ENCODE measurements at places on chromosomes 1 and 21.

- no peak for DNase-seq
Measured at GRCh38 chr1:66413136-66413837, 120.7 kb upstream of the SGIP1 start.

GRCh38 chr1:58107943-58108342, 438.6 kb downstream of the OMA1 start:
- DNase-seq: no peak

GRCh38 chr21:42521384-42521783, 7.7 kb downstream of the SLC37A1 start:
- no peak for DNase-seq

GRCh38 chr1:151479462-151479861, 20.2 kb upstream of the POGZ start:
- DNase-seq: no peak

DNA sequence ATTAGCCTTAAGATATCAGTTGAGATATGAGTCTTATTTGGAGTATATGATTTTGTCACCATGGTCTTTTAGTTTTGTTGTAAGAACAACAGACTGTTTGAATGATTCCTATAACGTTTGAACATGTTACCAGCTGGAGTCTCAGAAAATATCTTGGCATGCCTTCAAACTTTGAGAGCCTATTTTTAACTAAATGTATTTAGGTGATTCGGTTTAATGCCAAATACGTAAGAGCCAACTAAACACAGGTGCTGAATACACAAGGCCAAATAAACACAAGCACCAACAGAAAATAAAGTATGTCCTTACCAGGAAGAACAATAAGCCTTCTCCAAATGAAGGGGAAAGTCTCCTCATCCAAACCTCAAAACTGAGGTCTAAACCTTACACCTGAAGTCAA, 48.6 kb downstream of the PRKACB start:
- no peak for DNase-seq

GRCh38 chr1:85571828-85572227, 8.7 kb upstream of the CCN1 start:
- DNase-seq: no peak

- no peak for DNase-seq
Measured at GRCh38 chr1:55927702-55928290, 651.6 kb downstream of the PLPP3 start.

DNA sequence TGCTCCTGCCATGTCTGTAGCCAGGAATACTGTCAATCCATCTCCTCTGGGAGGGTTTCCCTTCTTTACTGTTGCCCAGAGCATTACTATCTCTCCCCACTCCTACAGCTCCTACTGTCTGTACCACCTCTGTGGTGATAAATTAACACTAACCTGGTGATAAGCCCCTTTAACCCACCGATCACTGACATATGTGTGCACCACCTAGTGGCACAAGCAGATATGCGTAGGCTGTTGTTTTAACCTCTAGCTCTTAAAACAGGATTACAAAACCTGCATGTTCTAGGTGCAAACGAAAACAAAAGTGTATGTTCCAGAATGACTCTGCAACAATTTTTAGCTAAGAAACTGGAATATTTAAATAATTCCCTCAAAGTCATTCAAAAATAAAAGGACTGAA, 93.9 kb upstream of the BEND5 start:
- DNase-seq: no peak

GRCh38 chr1:116194568-116194967, 83.4 kb downstream of the MAB21L3 start:
- no peak for DNase-seq

GRCh38 chr1:53783056-53783455, 44.1 kb upstream of the GLIS1 start:
- DNase-seq: no peak

DNA sequence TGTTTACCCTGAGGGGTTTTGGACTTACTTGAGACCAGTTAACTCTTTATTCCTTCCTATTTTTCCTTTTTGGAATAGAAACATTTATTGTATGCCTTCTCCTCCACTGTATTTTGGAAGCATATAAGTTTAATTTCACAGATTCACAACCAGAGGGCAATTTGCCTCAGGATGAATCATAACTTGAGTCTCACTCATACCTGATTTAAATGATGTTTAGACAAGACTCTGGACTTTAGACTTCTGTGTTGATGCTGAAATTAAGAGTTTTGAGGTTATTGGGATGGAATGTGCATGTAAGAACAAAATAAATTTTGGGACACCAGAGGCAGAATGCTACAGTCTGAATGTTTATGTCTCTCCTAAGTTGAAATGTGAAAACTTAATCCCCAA, 7.1 kb upstream of the ADAM30 start:
- DNase-seq: no peak

- no peak for DNase-seq
Measured at GRCh38 chr1:228206582-228207351, 1.1 kb upstream of the OBSCN start.

DNA sequence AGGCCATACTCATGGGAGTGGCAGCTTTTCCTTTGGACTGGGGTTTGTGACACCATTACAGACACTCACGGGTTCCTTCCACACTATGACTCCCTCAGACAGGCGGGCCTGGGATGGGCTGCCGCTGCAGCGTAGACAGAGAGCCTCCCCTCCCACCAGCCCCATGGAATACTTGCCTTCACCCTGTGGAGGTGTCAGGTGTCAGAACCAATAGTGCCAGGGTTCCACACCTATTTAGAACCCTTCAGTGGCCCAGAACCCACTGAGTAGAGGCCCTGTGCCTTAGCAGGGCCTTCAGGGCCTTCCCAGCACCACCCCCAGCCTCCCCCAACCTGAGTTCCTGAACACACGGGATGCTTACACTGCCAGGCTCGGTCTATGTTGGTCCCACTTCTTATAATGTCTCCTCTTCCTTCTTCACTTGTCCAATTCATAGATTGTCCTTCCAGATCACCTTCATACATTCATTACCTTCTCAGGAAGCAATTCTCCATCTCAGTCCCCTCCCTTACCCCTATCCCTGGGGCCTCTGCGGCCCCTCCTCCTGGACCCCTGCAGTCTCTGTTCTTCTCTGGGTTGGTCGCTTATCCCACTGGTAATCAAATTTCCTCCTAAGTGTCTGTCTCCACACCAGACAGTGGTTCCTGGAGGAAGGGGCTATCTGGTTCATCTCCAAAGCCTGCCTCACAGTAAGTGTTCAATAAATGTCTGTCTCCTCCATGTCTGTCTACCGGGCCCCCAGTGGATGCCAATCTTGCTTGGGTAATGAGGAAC, 1.4 kb upstream of the RHBG start:
- DNase-seq: no peak

- no peak for DNase-seq
Measured at GRCh38 chr1:76303340-76303717, 228.8 kb downstream of the ST6GALNAC3 start.

DNA sequence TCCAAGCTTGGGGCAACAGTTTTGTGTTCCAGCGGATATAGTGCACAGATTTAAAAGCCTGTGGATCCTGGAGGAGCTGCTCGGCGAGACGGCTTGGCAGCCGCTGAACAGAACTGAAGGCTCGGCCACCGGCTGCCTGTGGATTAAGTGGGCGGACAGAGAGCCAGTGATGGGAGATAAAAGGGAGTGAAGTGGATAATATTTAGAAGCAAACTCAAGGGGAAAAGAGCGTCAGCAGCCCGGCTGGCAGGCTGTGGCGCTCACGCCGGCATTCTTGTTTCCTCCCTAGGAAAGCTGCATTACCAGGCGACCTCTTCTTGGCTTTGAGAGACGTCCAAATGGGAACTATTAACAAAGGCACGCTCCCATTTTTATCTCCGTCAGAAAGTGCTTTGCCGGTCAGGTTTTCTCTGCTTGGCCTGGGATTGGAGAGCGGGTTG, 10.4 kb downstream of the TRABD2B start:
- no peak for DNase-seq

- no peak for DNase-seq
Measured at GRCh38 chr1:72438270-72438669, 155.9 kb upstream of the NEGR1 start.

- DNase-seq: no peak
Measured at GRCh38 chr1:37999430-38000232, 5.7 kb downstream of the FHL3 start.

DNA sequence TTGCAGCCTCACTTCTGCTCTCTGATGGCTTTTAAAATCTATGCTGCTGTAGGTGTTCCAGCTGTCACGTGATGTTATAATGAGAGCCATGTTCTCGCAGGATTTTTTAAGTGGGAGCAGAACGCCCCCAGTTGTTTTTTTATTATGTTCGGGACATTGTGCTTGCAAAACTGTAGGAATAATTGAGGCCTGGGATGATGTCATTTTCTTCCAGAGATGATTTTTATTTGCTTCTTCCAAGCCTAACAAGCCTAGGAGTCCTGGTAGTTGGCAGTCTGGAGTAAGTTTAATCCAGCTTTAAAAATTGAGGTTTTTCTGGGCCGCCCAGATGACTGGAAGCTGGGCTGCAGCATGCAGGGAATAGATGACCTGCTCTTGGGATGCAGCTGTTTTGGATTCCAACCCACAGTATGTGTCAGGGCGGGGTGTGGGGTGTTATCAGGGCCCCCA, 34.6 kb upstream of the CHIT1 start:
- DNase-seq: no peak

DNA sequence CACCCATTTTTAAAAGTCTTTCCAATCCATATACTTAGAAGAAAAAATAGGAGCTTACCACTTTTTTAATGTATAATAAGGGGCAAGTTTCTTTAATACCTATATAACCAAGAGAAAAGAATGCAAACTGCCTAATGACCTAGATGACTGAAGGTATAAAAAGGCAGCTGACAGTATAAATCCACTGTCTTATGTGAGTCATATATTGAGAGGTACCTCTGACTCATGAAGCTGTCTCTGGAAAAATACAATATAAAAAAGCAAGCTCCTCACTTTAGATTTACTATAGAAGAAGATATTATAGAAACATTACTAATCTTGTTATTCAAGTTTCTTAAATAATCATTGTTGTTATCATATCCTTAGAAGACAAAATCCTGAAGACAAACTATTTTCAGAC, 144.2 kb downstream of the VAV3 start:
- DNase-seq: no peak

GRCh38 chr1:206909161-206909882, 12.1 kb downstream of the IL24 start:
- DNase-seq: no peak

DNA sequence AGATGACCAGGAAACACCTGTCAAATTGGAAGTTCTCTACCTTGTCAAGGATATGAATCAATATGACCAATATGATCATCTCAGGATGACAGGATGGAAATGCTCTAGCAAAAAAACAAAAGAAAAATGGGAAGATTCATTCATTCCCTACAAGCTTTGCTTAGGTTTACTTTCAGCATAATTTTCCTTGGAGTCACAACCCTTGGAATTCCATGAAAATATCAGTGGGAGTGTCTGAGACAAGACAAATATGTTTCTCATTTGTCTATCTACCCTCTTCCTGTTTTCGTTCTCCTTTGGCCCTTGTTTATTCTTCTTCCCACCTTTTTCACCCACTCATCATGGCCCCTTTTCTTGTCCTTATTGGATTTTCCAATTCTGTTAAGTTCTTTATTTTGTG, 50.6 kb downstream of the COLGALT2 start:
- DNase-seq: no peak

GRCh38 chr1:24503059-24503751, 569 bp downstream of the RCAN3 start:
- DNase-seq: no peak

GRCh38 chr21:42153746-42154145, 65.2 kb upstream of the ABCG1 start:
- DNase-seq: no peak

DNA sequence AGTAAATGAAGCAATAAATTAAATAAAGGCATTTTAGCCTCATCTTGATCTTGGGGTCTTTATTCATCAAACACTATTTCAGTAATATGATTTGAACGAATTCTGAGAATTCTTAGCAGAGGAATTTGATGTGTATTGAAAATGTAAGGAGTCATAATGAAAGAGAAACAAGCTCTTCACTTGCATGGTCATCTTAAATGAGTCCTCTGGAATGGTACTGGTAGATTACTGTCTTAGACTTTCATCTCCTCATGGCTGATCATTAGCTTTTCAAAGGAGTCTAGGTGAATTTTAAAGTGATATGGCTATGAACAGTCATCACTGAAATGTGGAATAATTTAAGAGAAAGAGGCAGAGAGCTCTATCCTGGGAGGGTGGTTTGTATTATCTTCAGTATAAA, 30.0 kb downstream of the PRRC2C start:
- no peak for DNase-seq

DNA sequence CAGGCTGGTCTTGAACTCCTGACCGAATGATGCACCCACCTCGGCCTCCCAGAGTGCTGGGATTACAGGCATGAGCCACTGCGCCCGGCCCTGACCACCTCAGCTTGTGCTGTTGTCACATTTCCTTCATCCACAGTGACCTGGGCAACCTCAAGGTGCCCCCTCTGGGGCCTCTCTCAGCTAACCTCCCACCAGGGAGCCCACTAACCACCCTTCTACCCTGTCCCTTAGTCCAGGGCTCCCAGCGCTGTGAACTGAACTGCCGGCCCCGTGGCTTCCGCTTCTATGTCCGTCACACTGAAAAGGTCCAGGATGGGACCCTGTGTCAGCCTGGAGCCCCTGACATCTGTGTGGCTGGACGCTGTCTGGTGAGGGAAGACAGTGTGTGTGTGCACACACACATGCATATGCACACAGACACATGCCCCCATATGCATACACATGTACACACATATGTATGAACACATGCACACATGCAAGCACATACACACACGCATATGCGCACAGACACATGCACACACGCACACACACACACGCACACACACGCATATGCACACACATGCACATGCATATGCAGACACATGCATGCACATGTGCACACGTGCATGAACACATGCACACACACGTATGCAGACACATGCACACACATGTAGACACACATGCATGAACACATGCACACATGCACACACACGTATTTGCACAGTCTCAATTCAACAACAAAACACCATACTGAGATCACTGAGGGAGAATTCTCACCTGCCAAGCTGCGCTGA, 6.2 kb downstream of the ADAMTSL4 start:
- no peak for DNase-seq

DNA sequence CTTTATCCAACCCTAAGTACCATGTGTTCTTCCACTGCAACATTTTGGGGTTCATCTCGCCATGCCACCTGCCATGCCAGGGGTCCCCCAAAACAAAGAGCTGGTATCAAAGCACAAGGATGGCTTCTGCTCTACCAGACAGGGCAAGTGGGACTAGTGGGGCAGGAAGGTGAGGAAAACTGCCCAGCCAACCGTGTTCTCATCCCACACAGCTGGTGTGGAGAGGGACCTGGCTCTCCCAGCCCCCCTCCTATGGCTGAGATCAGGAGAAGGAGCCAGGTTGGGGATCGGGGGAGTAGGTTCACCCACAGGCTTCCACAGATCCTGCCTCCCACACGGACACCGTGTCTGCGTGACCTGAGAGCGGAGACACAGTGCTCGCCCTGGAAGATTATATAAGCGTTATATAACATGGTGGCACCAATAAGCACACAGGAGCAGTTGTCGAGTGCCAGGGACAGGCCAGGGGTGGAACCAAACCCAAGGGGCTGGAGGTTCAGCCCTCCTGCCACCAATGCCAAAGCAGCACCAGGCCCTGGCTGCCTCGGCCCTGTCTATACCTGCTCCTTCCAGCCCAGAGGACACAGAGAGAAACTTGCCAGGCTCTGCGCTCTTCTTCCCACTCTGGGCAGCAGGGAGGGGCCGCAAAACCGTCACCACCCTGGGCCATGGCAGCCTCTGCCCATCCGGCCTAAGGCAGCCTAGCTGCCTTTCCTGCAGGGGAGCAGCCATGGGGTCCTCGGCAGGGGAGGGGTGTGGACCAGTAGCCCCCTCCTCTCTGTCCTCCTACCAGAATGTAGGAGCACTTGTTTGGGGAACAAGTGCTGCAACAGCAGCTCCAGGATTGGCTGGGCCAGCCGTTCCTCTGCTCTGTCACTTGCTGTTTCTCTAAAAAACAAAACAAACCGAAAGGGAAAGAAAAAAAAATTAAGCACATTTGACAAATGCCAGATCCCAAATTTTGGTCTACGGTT, 43.5 kb downstream of the CD34 start:
- DNase-seq: no peak

All from stimulated activated CD4-positive, alpha-beta T cell treated with anti-CD3 and anti-CD28 coated beads, Interleukin-1b, Interleukin-23, amount 100 ng/mL, for 1 hour (primary cell).